ENCODE measurements at places on chromosomes 7 and 10.

DNA sequence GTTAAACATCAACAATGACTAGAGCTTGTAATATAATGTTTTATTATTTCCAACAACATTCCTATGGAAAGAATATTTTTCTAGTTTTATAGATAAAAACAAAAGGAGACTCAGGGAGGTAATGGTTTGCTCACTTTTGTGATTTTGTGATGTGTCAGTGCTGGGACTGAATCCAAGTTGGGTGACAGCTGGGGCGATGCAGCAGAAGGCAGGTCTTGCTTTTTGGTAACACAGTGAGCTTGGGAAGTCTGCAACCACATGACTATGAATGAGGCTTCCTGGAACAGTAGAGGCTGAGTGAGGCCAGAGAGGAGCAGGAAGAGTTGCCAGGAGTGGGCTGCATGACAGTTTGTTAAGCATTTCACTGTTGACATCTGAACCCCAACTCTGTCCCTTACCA, 4.9 kb upstream of the YKT6 start:
- DNase-seq: no peak

DNA sequence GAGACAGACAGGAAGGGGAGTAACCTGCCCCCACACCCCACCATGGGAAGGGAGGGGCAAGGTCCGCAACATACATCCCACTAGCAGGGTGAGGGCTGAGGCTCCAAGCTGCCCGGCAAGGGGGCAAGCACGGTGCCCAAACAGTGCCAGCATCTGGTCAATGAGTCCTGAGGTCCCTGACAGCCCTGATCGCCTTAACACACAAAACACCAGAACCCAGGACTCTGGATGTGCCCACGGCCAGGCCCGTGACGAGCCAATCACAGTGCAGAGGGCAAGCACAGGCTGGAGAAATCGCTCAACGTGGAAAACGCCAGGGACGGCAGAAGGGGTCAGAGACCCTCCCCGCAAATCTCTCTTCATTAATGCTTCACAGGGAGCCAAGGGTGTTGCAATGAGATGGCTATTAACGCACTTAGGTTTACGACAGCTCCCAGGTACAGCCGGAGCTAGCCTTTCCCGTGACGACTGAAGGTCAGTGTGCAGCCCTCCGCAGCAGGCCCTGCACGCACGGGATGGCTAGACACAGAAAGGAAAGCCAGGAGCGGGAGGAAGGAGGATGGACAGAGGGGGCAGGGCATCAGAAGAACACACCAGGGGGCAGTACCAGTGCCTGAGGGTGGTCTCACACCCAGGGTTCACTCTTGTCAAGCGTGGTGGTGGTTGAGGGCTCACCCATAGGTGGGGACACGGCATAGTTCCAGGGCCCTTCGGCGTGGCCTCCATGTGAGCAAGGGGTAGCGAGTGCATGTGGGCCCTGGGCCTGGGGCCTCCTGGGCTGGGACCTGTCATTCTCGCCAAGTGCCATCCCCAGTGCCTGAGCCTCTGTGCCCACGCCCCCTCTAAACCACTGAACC, 220.5 kb downstream of the MAD1L1 start:
- DNase-seq: no peak

GRCh38 chr7:143884969-143885559, 16.9 kb downstream of the TCAF1 start:
- peak; percentile 61 for DNase-seq

GRCh38 chr7:44750424-44750823, 1.8 kb downstream of the ZMIZ2 start:
- DNase-seq: no peak

- DNase-seq: no peak
These were observed 1381.1 kb upstream of the LRRTM3 start for GRCh38 chr10:65544756-65545155.

- no peak for DNase-seq
These were observed 36.7 kb upstream of the BTBD16 start for GRCh38 chr10:122234416-122234815.

DNA sequence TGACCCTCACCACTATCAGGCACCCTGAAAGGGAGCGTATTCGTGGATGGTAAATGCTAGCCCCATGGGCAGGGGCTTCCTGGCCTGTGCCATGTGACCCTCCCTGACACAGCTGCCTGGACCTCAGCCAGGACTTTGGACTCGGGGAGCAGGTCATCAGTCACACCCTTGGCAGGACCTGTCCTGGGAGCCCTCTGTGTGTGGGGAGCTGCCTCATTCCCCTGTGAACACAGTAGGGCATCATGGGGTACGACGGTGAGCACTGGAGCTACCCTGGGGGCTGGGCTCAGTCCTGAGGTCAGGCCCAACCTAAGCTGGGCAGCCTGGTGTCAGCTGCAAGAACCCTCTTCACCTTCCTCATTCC, 129.3 kb upstream of the FAM20C start:
- DNase-seq: no peak

DNA sequence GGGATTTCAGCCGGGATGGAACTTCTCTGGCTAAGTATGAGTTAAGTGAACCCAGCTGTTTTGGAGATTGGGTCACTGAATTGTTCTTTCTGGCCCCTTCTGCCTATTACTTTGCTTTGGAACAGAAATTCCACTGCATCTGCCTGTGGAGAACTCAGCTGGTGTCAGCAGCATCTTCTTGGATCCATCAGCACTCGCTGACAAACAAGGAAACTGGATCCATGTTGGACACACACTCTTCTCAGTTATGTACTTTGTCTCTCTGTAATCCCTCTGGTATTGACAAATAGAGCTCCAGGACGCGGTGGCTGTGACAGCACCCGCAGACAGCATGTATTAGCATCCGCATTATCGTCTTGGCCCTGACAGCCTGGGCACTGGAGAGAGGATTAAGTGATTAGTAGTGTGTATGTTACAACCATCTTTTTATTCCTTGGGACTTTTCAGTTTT, 73.0 kb upstream of the BMPER start:
- no peak for DNase-seq

GRCh38 chr7:37918526-37918925, 1.9 kb upstream of the SFRP4 start:
- no peak for DNase-seq

GRCh38 chr10:43931308-43931930, 282.7 kb upstream of the ZNF32 start:
- DNase-seq: no peak
